Progenitor cell of endocrine pancreas (in vitro differentiated cells): ENCODE measurements at places on chromosomes 6 and 20. TPM values are rescaled to one million over a fixed set of nuclear protein-coding genes. Genes with fewer than 3 reads are reported as not detected.

- DNase-seq, result no peak
Measured at GRCh38 chr6:149433881-149434280, 33.8 kb downstream of the SUMO4 start.

PLCB4 gene
- total RNA-seq, result 13.1 and 17.2 TPM in 2 replicates

- DNase-seq, result no peak
Measured at GRCh38 chr20:52459150-52459549, 267.6 kb upstream of the ZFP64 start.

CDC5L gene
- 30.4 and 30.5 TPM in 2 replicates for total RNA-seq

GRCh38 chr6:125815080-125815910 lies 24.5 kb downstream of the NCOA7 start:
- no peak for DNase-seq

DNA sequence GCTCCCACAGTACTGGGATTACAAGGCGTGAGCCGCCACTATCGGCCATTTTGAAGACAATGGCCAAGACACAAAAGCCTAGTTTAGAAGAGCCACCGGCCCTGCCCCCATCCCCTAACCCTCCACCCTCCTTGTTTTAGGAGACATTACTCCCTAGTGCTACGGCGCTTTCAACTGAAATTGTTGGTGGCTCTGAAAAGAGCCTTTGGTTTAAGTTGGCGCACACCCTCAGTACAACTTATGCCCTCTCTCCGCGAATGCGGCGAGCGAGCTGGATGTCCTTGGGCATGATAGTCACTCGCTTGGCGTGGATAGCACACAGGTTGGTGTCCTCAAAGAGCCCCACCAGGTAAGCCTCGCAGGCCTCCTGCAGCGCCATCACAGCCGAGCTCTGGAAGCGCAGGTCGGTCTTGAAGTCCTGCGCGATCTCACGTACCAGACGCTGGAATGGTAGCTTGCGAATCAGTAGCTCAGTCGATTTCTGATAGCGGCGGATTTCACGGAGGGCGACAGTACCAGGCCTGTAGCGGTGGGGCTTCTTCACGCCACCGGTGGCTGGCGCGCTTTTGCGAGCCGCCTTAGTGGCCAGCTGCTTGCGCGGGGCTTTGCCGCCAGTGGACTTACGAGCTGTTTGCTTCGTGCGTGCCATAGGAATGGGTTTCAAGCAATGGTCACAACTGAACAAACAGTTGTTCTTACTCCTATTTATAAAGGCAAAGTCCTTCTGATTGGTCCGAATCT lies 114.9 kb upstream of the BTN3A2 start:
- DNase-seq, result peak; percentile 50

DNA sequence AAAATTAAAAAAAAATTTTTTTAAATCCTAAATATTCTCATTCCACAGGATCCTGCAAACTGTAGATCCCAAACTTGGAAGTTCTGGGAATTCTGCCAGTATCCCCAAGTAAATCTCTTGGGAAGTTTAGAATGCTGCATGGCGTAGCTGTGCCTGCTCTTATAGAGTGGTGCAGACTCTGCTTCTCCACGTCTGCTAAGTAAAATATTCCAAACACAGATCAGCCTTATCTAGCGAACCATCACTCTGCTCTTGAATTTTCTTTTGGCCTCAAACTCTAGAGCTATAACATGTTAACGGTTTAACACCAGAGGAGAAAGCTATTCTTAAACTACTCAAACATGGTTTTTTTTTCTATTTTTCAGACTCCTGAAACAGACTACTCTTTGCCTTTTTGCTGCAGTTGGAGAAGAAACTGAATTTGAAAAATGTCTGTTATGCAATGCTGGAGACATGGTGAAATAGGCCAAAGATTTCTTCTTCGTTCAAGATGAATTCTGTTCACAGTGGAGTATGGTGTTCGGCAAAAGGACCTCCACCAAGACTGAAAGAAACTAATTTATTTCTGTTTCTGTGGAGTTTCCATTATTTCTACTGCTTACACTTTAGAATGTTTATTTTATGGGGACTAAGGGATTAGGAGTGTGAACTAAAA lies 138.5 kb upstream of the AKAP12 start:
- DNase-seq, result no peak

GRCh38 chr6:38348371-38348770 lies 291.4 kb downstream of the BTBD9 start:
- DNase-seq, result no peak

- no peak for DNase-seq
Measured at GRCh38 chr6:20673458-20673857, 139.2 kb downstream of the CDKAL1 start.

GRCh38 chr6:1819007-1819406 lies 209.3 kb downstream of the FOXC1 start:
- DNase-seq, result no peak

DNA sequence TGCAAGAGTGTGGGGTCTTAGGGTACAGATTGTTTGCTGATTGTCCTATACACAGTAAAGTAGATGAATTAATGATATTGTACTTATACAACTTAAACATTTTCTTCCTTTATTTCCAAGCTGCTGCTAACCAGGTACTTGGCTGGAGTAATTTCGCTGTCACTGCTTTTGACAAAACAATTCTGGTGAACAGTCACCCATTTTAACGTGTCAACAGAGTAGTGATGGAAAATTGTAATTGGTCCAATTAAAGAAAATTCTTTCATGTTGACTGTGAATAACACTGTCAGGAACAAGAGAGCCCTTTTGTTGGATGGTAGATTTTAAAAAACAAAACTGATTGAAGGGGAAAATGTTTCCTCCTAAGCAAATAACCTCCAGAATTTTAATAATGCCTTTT lies 26.4 kb upstream of the MROH8 start:
- DNase-seq, result no peak

DNA sequence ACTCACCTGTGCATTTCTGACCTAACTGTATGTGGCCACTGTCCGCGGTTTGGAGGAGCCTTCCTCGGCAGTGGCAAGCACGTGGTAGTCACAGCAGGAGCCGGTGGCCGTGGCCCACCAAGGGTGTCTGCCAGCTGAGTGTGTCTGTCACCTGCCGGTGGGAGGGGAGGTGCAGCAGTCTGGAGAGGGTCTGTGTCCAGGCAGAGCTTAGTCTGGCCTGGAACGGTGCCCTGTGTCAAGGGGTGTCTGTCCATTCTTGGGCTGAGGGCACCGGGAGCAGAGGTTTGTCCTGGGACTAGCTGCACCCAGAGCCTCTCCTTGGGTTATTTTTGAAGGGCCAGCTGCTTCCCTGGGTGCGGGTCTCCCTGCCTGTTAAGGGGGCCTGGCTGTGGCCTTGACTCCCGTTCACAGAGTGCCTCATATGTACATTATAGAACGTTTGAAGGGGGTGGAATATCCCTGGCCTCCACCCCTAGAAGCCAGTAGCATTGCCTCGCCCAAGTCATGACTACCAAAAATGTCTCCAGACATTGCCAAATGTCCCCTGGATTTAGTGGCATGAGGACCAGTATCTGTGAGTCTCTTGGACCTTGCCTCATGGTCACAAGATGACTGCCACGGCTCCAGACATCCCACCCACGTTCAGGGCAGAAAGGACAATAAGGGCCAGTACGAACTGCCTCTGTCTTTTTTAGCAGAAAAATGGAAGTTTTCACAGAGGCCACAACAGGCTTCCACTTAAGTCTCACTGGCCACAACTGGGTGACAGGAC lies 5.2 kb downstream of the RBM38 start:
- no peak for DNase-seq

DNA sequence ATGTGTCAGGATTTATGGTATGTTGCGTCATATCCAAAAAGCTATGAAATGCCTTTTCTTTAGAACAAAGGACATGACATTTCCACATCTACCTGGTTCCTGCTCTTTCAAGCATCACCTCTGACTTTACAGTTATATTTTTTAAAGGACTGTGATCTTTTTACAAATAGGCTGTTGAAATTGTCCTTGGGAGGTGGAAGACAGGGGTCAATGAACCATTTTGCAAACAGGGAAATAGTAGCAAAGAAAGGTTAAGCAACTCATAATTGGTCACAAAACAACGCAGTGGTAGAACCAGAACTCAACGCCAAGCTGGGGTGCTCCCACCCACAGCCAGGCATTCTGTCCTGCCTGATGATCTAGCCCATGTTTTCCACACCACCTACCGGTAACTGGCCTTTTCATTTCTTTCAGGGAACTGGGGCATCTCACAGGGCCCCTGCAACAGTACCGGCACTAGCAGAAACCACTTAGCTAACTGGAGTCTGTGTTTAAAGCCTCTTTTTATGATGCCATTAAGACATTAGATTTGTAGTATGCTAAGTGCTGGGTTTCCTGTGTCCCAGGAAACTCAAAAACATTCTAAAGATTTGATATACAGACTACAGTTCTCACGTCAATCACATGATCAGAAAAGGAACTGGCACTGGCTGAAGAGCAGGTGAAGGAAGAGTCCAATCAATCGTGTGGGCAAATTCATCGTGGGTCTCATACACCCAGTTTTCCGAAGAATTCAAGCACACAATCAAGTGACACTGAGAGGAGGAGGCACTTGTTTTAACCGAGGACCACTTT lies 13.9 kb downstream of the ZNF217 start:
- DNase-seq, result no peak

TOP1 gene
- 86.7 and 90.8 TPM in 2 replicates for total RNA-seq

INSM1 gene
- total RNA-seq, result 41.1 and 46.1 TPM in 2 replicates

- DNase-seq, result no peak
Measured at GRCh38 chr6:66771626-66772025, 1064.6 kb upstream of the EYS start.

PDCD2 gene
- 60.8 and 63.2 TPM in 2 replicates for total RNA-seq

PDE7B gene
- total RNA-seq, result 0.07 TPM in 1 of 2 replicates, not detected in the other

SLC17A2 gene
- not detected in 2 replicates for total RNA-seq

GRCh38 chr20:58822149-58822548 lies 28.6 kb downstream of the GNAS-AS1 start:
- DNase-seq, result no peak

- DNase-seq, result no peak
Measured at GRCh38 chr20:49880177-49880576, 35.2 kb downstream of the SPATA2 start.

TREM1 gene
- not detected in 2 replicates for total RNA-seq

DNA sequence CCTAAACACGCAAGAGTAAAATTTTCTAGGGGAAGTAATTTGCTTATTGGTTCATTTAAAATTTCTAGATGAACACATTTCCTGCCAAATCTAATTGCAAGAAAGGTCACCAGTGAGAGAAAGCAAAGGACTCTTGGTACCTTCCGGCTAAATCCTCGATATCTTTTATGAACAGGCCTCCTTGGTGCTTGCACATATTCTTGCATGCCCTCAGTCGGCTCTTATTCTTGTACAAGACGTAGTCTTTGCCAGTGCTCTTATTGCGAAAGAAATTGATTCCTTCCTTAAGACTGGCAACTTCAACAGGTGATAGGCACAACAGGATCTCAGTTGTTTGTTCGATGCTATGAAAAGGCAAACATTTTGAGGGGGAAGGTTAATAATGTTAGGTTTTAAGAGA lies 141.7 kb upstream of the CARMIL1 start:
- DNase-seq, result no peak

PFDN6 gene
- total RNA-seq, result 46.1 and 52.1 TPM in 2 replicates

PI16 gene
- not detected in 2 replicates for total RNA-seq

LY6G5C gene
- 4.4 and 6.5 TPM in 2 replicates for total RNA-seq

B4GALT5 gene
- total RNA-seq, result 58.6 and 58.8 TPM in 2 replicates

DNA sequence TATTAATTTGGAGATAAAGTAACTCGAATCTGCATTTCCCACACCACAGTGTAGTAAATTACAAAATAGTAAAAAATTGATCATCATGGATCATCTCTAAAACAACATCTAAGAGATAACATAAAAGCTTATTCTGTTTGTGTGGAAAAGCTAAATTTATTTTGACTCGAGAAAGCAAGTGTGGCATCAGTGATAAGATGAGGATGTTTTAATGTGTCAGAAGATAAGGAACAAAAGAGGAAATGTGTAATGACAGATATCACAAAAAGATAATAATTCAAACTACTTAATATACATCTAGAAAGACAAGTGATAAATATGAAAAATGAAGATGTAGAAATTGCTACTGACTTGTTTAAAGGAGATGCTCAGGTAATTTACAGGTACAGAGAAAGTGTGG lies 74.1 kb downstream of the DNAH8 start:
- DNase-seq, result no peak

DNA sequence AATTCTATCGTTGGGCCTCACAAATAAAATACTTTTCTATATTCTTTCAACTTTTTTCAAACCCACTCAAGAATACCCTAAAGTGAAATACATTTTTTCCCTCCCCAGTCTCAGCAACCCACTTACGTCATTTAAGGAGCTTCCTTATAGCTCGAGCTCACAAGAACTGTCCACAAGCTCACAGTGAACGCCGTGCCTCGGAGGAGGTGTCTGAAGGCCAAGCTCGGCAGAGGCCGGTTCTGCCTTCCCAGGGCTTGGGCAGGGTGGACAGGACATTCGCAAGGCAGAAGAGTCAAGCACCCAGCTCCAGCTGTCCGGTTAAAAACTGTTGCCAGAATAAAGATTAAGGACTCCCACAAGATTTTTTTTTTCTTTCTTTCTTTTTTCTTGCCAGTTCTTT lies 802.3 kb downstream of the QKI start:
- no peak for DNase-seq

FAM209B gene
- total RNA-seq, result not detected in 2 replicates

- DNase-seq, result no peak
Measured at GRCh38 chr20:39270837-39271604, 308.9 kb downstream of the DHX35 start.

DNA sequence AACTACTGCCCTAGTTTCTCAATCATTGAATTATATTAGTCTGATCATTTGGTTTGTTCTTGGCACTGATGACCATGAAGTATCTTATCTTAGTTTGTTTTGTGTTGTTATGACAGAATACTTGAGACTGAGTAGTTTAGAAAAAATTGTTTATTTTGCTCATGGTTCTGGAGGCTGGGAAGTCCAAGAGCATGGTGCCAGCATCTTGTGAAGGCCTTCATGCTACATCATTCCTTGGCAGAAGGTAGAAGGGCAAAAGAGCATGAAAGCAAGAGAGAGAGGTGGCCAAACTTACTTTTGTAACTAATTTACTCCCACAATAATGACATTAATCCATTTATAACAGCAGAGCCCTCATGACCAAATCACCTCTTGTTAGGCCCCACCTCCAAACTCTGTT lies 40.1 kb upstream of the ANKEF1 start:
- DNase-seq, result no peak

DNA sequence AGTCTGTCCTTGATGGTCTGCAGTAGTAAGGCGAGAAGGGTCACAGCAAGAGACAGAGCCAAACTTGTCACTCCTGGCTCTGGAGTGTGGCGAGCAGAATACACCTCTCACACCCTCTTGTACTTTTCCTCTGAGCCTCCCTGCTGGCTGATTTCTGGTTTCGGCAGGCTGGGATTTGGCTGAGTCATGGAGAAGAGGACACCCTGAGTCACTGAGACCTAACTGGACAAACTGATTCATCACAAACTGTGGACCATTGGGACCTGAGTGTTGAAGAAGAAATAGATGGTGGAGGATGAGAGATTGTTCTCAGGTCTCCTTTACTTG lies 101.7 kb downstream of the F13A1 start:
- no peak for DNase-seq
